ENCODE measurements at places on chromosomes 7 and 10. TPM values are rescaled to one million over a fixed set of nuclear protein-coding genes. Genes with fewer than 3 reads are reported as not detected.
A peak's percentile ranks its signal among the peaks of the same experiment; 100 is the strongest.

GRCh38 chr10:10855151-10855581, 162.5 kb upstream of the CELF2 start:
- no peaks in the 10 kb centered on the region for H3K4me1 ChIP-seq
- no peak overlapping the region for H3K27ac ChIP-seq
- no peaks in the 10 kb centered on the region for H3K36me3 ChIP-seq
- H3K27me3 ChIP-seq: no peaks in the 10 kb centered on the region
- DNase-seq: no peak

DNA sequence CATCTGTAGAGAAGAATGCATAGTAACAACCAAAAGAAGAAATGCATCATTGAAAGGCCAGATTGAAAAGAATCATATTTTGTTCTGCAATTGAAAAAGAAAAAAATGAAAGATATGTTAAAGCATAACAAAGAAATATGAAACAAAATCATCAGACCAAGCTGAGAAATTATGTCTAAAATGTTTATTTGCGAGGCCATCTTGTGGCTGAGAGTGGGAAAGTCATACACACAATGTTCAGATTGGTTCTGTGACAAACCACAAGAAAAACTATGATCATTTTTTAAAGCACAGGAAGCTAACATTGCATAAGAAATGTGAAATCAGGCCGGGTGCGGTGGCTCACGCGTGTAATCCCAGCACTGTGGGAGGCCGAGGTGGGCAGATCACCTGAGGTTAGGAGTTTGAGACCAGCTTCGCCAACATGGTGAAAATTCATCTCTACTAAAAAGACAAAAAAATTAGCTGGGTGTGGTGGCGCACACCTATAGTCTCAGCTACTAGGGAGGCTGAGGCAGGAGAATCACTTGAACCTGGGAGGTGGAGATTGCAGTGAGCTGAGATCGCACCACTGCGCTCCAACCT, 36.6 kb downstream of the ABCB5 start:
- H3K4me3 ChIP-seq: no peak overlapping the region
- peak; percentile 18 for DNase-seq
- H3K4me1 ChIP-seq: no peaks in the 10 kb centered on the region
- no peaks in the 10 kb centered on the region for H3K36me3 ChIP-seq

FAM25C gene
- total RNA-seq: not detected

AKR1C2 gene
- total RNA-seq: 1.8 TPM

DNA sequence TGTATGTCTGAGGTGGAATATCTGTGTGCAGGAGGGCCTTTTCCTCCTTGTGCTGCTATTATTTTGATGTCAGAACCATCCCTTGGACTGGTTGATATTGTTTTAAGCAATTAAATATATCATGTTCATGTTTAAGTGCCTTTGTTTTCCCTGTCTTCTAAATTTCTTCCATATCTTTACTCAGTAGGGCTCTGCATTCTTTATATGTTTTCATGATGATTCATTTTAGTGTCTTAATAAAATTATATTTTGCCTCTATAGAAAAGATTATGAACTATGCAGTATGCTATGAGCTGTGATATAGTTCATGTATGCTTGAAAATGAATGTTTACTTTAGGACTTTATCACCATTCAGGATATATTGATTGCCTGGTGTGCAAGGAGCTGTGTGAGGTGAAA, 34.8 kb downstream of the AHR start:
- no peak overlapping the region for H3K27ac ChIP-seq
- no peak for DNase-seq
- no peaks in the 10 kb centered on the region for H3K4me1 ChIP-seq
- no peak overlapping the region for H3K4me3 ChIP-seq
- H3K36me3 ChIP-seq: peaks cover 4% of the 10 kb centered on the region

DNA sequence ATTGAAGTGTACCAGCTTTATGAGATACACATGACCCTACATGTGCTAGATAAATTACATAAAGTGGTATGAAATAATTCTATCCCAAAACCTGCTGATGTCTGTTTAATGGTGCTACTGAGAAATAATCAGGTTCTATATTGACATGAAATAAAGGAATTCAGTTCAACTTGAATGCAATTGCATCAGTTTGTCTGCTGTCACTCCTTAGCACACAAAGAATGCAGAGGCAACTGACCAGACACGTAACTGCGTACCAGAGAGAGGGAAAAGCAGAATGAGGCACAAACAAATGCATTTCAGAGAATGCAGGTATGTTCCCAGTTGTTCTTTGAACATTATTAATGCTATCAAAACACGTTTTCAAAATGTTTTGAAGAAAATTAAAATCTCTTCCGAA, 98.8 kb upstream of the AGR3 start:
- H3K27me3 ChIP-seq: no peaks in the 10 kb centered on the region
- no peak overlapping the region for H3K27ac ChIP-seq
- H3K36me3 ChIP-seq: no peaks in the 10 kb centered on the region
- no peak for DNase-seq

DNA sequence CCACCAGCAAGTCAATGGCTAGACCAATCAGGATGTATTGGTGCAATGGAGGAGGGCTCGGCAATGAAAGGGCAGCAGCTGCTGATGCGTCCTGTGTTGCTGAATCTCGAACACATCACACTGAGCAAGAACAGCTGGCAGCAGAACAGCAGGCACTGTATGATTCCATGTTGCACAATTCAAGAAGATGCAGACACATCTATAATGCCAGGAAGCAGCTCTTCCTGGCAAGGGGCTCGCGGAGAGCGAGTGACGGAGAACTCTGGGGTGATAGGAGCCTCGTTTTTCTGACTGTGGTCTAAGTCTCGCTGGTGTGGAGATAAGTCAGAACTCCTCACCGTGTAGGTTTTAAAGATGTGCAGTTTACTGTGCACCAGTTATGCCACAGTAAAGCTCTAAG, 24.8 kb upstream of the PFKP start:
- no peak overlapping the region for H3K4me3 ChIP-seq
- H3K27ac ChIP-seq: no peak overlapping the region
- H3K36me3 ChIP-seq: no peaks in the 10 kb centered on the region
- H3K4me1 ChIP-seq: peaks cover 10% of the 10 kb centered on the region

ASAH2 gene
- 3.7 TPM for total RNA-seq

DNA sequence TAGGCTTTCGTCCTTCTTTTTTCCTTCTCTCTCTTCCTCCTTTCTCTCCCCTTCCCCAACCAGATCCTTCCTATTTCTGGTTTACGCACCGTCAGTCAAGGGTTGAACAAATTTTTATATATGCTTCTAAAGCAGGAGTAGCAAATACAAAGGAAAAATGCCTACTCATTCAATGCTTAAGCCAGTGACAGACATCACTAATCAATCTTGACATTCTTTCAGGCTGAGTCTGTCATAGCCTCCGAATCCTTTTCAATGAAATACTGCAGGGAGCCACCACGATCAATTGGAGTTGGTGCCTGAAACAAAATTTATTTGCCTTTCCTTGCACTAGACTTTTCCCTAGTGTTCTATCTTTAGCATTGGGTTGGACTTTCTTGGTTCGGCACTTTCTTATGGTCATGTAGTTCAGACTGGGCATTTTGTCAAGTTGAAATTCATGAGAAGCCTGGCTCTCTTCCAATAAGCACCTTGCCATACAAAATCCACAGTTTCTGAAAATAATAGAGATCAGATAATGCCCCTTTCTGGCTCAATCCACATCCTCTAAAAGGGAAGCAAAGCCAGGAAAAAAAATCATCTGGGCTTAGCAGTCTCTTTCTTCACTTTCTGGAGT, 239.5 kb upstream of the PLXNA4 start:
- H3K27ac ChIP-seq: no peak overlapping the region
- no peak overlapping the region for H3K4me3 ChIP-seq
- H3K27me3 ChIP-seq: no peaks in the 10 kb centered on the region
- H3K4me1 ChIP-seq: no peaks in the 10 kb centered on the region
- H3K36me3 ChIP-seq: no peaks in the 10 kb centered on the region
- DNase-seq: no peak

- DNase-seq: no peak
- H3K36me3 ChIP-seq: peaks cover 15% of the 10 kb centered on the region
- no peaks in the 10 kb centered on the region for H3K27me3 ChIP-seq
- peaks cover 3% of the 10 kb centered on the region for H3K4me1 ChIP-seq
These were observed 84.1 kb downstream of the CCSER2 start for GRCh38 chr10:84412482-84412881.

- H3K4me3 ChIP-seq: no peak overlapping the region
- DNase-seq: no peak
- H3K27ac ChIP-seq: no peak overlapping the region
- no peaks in the 10 kb centered on the region for H3K27me3 ChIP-seq
These were observed 238.9 kb upstream of the ETV1 start for GRCh38 chr7:14228341-14228740.

DNA sequence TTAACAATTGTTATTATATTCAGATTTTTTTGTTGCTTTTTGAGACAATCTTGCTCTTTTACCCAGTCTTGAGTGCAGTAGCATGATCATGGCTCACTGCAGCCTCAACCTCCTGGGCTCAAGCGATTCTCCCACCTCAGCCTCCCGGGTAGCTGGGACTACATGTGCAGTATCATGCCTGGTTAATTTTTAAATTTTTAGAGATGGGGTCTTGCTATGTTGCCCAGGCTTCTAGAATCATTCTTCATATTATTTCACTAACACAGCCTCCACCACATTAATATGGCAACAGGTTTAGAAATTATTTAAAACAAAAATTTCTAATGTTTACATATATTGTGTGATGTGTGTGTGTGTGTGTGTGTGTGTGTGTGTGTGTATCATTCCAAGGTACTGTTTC, 1.4 kb upstream of the LAMTOR4 start:
- H3K4me1 ChIP-seq: peaks cover 15% of the 10 kb centered on the region
- no peak overlapping the region for H3K27ac ChIP-seq
- no peak for DNase-seq

DNA sequence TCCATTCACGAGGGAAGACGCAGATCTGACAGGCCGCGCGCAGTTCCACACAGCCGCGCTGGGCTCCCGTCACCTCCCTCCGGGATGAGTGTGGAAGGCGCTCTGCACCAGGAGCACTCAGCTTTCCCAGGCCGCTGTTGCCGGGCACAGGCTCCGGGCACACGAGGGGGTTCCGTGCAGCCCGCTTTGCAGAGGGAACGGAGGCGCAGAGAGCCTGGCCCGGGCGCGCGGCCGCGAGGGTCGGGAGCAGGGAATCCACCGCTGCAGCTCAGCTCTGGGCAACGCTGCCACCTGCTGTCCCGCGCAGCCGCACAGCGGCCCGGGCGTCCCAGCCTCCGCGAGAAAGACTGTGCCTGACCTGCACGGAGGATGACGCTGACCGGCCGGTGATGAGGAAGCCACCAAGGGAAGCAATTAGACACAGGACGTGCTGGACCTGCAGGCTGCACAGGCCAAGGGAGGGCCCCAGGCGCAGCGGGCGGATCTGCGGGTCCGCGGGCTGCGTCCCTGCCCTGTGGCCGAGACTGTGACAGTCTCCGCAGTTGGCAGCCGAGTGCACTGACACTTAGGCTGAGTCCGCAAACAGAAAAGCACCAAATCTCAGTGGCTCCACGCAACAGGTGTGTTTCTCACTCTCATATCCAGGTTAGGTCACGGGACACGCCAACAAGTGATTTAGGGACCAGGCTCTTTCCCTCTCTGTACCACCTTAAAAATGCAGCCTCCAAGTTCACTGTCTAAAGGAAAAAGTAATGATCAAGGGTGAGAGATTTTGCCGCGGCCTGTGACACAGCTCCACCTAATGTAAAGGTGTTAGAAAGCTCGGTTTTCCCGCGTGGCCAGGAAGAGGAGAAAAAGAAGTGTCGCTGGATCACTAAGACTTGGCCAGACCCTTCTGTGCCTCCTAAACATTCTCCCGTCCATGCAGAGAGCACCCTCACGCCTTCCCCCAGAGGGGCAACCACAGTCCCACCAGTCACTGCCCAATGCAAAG, 94.5 kb downstream of the SEC61G start:
- peak; percentile 34 for DNase-seq
- peaks cover 19% of the 10 kb centered on the region for H3K27me3 ChIP-seq

HTR5A gene
- not detected for total RNA-seq

- H3K36me3 ChIP-seq: peaks cover 34% of the 10 kb centered on the region
- no peak overlapping the region for H3K4me3 ChIP-seq
- H3K27ac ChIP-seq: no peak overlapping the region
These were observed 19.8 kb downstream of the ZNF107 start for GRCh38 chr7:64685741-64686140.

TMEM229A gene
- not detected for total RNA-seq

GRCh38 chr7:153034791-153035190, 275.2 kb downstream of the ACTR3B start:
- no peak for DNase-seq
- H3K4me3 ChIP-seq: no peak overlapping the region
- no peaks in the 10 kb centered on the region for H3K36me3 ChIP-seq
- H3K27ac ChIP-seq: no peak overlapping the region

WNT16 gene
- 0.14 TPM for total RNA-seq

- DNase-seq: no peak
- H3K4me3 ChIP-seq: no peak overlapping the region
- H3K27me3 ChIP-seq: no peaks in the 10 kb centered on the region
- no peaks in the 10 kb centered on the region for H3K36me3 ChIP-seq
- no peak overlapping the region for H3K27ac ChIP-seq
- no peaks in the 10 kb centered on the region for H3K4me1 ChIP-seq
These were observed 154.0 kb upstream of the PPP2R2D start for GRCh38 chr10:131746785-131747184.

- no peaks in the 10 kb centered on the region for H3K4me1 ChIP-seq
- H3K27me3 ChIP-seq: no peaks in the 10 kb centered on the region
- H3K36me3 ChIP-seq: peaks cover 8% of the 10 kb centered on the region
- H3K27ac ChIP-seq: no peak overlapping the region
- H3K4me3 ChIP-seq: no peak overlapping the region
These were observed 18.3 kb upstream of the ZC3HAV1L start for GRCh38 chr7:139054101-139054500.

DNA sequence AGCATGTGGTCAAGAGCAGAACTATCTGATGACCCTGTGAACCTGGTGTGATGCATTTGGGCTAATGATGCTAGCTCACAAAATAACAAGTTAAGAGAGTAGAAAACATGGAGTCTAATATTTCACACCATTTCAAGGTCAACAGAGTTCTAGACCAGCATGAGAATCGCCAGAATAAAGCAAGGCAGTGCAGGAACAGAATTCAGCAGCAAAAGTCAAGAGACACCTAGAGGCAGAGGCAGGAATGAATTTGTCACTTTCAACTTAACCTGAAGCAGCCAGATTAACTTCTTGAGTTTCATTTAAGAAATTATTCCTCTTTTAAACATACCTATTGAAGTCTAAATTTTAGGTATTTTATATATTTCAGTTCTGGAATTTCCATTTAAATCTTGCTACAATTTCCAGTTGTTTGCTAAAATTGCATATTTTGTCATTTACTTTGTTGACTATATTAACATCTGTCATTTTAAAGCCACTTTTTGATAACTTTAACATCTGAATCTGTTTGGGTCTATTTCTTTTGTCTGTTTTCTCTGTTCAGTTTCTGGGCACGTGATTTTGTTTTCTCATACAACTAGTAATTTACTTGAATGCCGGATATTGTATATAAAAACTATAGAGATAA, 44.2 kb upstream of the PRSS58 start:
- H3K27ac ChIP-seq: no peak overlapping the region
- no peaks in the 10 kb centered on the region for H3K27me3 ChIP-seq
- H3K4me1 ChIP-seq: no peaks in the 10 kb centered on the region

TFEC gene
- total RNA-seq: 17.1 TPM

GRCh38 chr10:125094806-125095205, 65.6 kb downstream of the CTBP2 start:
- H3K27me3 ChIP-seq: no peaks in the 10 kb centered on the region
- H3K4me1 ChIP-seq: peaks cover 17% of the 10 kb centered on the region
- H3K27ac ChIP-seq: no peak overlapping the region
- no peak for DNase-seq
- peaks cover 2% of the 10 kb centered on the region for H3K36me3 ChIP-seq
